ENCODE measurements at places on chromosomes 2 and 18.

DNA sequence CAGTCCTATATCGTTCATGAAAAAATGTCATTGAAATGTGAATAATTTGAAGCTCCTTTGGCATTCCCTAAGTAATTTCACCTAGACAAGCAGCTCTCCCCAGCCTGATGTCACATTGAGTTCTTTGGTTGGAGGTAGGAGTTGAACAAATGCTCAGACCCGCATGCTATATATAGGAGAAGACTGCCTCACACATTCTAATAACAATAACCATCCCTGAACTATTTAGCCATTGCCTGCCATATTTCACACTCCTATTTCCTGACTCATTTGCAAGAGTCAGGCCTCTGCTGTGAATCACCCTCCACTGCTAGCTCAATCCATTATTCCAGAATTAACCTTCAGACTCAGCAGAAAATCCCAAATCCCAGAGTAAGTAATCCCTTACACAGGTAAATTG is 256.6 kb upstream of the ACVR2A start:
- DNase-seq = no peak

- no peak for DNase-seq
These were observed 10.4 kb downstream of the ARHGAP25 start for GRCh38 chr2:68745006-68745405.

DNA sequence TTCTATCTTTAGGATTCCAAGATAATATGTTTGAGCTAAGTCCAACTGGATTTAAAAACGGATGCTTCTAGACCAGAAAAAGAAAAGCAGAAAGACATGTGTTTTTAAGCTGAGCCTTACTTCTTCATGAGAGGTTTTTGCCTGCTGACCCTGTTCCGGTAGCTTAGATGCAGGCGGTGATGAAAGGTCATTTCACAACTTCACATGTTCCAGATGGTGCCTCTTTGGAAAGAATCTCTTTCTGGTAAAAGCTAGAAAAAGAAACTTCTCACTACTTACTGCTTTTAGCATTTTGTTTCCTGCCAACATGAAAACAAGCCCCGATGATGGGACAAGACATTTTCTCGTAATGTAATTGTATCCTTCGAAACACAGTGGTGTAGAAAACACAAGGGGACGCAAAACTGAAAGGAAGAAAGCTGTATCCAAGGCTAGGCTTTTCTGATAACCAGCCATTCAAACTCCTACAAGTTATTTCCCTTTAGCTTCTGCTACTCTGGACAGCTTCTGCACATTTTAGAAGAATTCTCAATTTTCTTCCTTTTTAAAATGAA is 407.3 kb upstream of the LYPD1 start:
- no peak for DNase-seq

DNA sequence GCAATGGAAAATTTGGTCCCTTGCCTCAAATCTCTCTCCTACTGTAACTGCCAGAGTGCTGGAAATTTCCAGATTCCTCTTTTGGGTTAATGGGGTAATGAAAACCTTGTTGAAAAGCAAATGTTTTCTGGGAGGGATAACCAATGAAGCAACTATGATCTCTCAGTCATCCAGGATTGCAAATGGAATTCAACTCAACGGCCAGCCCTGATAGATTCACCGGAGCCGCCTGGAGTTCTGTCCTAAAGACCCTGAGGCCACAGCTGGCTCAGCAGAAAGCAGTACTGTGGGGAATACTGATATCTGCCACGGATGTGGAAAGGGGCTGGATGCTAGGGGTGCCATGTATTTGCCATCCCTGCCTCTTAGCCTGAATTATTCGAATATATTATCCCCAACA is 167.8 kb downstream of the NRP2 start:
- DNase-seq = no peak

DNA sequence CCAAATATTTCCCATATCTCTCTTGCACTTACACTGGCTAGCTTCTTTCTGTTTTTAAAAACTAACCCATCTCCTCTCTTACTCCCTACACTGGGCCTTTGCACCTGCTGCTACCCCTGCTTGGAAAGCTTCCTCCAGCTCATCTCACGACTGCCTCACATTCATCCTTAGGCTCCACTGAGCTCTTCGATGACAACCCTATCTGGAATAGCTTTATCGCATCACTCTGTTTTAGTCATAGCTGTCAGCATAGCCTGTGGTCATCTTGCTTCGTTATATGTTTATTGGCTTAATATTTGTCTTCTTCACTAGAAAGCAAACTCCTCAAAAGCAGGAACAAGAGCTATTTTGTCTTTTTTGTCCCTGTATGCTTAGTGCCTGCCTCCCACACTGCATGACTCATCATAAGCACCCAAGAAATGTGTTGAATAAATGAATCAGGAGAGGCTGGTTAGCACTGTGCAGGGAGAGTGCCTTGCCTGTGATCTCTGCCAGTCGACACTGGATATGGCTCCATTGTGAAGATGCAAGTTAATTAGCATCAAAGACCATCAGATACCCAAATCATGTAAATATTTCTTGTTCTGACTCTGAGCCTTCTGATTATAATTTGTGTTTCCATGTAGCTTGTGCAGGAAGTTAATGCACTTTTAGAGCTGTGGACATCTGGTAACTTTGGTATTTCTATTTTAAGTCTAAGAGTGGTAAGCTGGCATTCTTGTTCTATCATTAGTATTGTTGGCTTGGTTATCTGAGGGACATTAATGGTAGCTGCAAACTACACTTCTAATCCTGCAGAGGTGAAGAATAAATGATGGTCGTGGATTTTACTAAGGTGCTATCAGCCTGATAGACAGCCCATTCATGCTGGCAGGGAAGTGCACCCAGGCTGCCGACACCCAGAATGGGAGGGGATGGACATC is 10.3 kb upstream of the DYTN start:
- no peak for DNase-seq

- no peak for DNase-seq
These were observed 52.9 kb upstream of the SERPINB2 start for GRCh38 chr18:63834471-63835113.

DNA sequence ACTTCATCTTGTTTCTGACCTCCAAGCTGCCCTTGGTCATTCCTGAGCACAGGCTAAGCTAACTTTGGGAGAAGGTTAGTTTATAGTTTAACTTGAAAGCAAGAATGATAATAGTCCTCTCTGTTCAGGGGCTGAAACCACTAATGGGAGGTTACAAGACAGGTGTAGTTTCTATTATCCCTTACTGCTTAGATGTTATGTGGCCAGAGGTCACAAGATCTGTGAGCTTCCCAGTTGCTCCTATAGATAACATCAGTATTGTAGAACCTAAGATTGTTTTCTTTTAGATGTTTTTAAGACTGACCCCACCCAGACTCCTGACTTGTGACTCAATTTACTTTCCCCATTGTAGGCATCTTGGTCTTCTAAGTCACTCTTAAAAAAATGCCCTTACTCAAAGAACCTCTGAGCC is 94.8 kb upstream of the LPIN2 start:
- DNase-seq = no peak

DNA sequence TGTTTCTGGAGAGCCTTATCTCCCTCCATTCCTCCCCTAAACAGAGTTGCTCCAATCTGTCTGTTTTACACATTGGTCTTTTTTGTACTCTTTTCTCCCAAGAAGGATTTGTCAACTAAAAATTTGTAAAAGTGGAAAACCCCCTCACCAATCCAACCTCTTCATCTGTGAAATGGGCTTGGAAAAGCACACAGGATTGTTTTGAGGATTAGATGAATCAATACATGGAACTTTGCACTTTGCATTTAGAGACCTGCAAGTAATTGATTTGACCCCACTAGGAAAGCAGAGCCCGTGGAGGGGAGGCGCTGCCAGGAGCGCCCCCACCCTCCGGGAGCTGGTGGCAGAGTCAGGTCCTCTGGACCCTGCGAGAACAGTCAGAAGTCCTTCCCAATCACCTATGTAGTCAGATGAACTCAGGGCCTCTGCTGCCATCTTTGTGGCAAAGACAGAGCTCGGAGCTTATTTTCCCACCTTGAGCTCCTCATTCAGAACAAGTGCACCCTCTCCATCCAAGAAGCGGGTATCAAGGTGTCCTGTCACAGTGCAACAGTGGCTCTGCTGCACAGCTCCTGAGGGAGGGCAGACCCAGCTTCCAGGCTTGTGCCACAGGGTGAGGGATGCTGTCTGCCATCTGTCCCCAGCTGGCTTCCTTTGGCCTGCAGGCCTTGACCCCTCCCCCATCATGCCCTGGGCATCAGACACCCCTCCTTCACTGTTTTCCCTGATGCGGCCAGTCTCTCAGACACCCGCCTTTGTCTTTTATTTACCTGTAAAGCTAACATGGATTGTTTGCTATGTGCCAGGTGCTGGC is 1.7 kb upstream of the TMEM185B start:
- no peak for DNase-seq

DNA sequence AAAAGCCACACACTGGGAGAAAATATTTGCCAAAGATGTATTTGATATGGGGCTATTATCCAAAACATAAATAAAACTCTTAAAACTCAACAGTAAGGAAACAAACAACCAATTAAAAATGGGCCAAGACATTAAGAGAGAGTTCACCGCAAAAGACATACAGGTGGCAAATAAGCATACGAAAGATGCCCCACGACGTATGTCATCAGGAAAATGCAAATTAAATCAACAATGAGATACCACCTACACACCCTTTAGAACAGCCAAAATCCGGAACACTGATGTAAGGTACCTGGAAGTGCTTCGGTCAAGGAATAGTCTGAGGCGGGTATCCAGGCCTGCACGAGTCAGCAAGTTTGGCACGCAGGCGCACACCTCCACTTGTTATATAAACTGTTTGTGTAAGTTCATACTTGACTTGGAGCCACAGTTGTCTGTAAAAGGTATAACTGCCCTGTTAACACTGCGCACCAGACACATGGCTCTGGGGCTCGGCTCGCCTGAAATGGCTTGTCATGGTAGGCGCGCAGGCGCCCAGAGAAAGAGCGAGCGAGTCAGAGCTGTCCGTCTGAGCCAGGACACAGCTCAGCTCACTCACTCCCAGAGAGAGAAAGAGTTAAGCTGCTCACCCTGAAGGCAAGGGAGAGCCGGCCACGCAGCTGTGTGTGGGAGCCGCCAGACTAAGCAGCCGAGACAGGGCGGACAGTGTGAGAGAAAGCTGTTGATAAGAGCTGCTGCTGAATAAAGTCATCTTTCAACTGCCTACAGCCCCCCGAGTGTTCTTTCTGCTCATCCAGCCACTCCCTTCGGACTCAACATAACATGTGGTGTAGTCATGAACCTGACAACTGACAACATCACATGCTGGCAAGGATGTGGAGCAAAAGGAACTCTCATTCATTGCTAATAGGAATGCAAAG is 87.3 kb downstream of the HNRNPLL start:
- DNase-seq = no peak

- DNase-seq = no peak
These were observed 149.4 kb downstream of the TNS1 start for GRCh38 chr2:217853301-217853881.

DNA sequence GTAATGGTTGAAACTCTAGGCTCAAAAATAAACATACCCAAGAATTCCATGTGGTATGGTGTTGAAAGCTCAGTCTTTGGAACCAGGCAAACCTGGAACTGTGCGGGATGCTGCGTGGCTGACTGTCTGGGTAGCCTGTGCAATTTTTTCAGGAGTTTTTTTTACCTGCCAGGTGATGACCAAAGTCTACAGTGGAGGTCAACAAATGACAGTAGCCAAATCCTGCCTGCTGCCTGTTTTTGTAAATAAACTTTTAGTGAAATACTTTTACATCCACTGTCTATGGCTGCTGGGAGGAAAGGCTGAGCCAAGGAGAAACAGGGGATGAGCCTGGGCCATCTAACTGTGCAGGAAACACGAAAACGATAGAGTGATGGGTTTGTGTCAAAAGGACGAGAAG is 240.6 kb downstream of the PIEZO2 start:
- no peak for DNase-seq

DNA sequence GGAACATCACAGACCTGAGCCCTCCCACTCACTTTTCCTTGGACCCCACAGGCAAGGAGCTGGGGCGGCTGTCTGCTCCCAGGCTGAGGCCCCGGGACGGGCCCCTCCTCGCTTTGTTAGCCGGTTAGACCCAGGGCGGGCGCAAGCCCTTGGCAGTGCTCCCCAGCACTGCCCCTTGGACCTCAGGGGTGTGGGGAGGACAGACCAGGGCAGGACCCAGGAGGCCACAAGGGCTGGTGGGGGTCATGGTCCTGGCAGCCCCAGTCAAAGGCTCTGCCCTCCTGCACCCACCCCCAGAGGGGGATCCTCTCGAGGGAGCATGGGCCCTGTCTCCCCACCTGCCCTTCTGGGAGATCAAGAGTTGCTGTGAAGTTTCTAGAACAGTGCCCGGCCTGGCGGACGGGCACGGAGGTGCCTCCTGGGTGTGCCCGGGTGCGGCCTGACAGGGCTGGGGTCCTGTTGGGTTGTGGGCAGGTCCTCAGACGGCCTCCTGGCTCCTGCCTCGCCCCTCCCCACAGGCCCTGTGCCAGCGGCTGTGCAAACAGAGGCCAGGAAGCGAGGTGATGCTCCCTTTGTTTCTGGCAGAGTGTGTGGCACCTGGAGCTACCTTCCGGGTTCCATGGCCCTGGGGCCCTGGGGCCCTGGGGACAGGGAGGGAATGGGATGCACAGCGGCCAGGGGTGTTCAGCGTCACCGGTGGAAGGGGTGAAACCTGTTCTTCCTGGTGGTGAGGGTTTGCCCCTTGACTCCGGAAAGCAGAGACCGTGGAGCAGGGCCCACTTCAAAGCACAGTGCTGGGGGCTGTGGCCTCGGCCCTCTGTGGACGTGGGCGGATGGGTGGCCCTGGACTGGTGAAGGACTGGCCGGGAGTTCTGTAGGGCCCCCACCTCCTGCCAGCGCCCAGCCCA is 2.9 kb upstream of the GAL3ST2 start:
- no peak for DNase-seq
